ENCODE measurements at places on chromosomes 1 and 21.
A peak's percentile ranks its signal among the peaks of the same experiment; 100 is the strongest.

DNA sequence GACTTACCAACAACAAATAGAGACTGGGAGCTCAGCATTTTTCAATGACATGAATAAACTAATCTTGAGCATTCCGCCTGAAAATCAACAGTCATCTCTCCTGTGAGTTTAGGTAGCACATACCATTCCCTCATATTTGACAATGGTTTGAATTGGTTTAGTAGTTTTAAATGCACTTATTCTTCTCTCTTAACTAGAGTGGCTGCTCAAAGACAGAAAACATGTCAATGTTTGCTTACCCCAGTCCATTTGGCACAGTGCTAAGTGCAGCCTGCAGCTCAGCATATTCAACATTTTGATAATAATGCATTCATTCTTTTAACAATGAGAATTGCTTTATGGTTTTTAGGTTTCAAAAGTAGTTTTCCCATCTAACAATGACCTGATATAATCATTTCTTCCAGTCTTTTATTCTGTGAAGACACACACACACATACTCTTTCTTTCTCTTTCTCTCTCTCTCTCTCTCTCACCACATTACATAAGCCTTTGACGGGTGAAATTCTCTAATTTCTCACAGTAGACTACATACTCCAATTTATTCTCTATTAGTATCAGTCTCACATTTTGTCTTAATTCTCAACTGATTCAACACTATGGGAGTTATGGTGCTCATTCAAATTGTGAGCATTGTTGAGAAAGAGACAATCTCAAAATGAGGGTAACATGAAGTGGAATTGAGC, 432.3 kb downstream of the LRRIQ3 start:
- DNase-seq: no peak

DNA sequence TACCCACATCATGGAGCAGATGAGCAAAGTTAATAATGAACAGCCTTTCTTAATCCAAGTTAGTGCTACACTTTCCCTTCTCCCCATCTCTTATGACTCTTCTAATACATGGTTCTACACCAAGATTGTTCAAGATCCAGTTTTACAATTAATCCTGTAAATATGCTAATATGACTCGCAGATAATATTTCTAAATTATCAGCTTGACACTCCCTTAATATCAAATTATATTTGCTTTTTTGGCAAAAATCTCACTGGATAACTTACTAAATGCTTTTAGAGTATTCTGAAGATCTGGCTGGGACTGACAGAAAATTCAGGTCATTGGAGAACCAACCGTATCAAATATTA, 24.4 kb upstream of the CR1L start:
- DNase-seq: no peak

- DNase-seq: no peak
Observed at GRCh38 chr1:117817629-117818028, 111.8 kb downstream of the GDAP2 start.

DNA sequence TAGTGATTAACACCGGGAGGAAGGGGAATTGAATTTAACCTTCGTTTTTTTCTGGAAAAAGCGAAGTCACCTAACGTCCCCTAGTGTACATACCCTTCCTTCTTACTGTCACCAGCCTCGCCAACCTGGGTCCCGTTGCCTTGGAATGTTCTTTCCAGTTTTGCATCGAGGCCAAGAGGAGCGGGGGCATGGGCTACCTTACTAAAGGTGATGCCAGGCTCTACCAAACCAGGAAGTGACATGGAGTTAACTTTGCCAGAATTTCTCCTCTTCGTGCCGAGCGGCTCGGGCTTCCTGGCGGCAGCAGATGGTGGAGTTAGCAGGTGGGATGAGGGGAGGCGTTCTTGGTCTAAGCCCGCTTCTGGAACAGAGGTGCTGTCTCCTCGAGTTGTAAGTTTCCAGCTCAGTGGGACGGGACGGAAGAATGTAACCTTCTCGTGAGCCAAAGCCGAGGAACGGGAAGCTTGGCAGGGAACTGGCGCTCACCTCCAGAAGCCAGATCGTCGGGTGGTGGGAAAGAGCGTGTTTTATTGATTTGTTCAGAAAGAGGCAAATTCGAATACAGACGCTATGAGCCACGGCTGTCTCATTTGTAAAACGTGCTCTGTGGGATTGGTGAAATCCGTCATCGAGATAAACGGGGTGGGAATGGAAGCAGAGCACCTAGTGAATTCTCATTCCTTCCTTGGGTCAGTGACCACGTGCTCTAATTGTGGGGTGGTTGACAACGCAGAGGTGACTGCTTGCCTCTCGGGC, 486 bp downstream of the NIPAL3 start:
- DNase-seq: peak; percentile 23

DNA sequence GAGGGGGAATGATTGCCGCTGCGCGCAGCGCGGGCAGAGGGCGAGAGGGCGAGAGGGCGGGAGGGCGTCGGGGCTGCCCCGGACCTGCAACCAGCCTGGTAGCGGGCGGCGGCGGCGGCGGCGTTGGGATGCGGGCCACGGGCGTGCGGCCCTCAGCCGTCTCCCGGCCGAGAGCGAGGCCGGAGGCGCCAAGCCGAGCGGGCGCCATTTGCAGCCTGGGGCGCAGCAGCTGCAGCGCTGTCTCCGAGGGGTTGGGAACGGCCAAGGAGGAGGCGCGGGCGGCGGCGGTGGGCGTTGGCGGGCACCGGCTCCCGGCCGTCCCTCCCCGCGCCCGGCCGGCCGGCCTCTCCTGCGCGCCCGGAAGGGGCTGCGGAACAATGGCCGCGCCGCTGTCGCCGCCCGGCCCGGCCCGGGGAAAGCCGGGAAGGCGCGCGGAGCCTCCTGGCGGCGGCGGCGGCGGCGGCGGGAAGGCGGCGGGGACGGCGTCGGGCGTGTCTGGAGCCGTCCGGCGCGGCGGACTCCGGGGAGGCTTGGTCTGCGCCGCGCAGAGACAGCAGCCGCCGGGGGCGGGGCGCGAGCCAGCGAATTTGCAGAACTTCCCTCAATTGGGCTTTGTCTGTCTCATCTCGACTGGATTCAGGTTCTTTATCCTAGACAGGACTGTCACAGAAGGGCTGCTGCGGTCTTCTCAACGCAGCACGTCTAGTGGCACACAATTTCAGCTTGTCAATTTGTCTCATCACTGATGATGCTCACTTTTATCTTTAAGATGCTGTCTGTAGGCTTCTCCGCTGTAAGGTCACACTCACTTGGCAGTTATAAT, 35.7 kb downstream of the ZBTB8B start:
- peak; percentile 64 for DNase-seq

- no peak for DNase-seq
Observed at GRCh38 chr1:2607641-2608091, 21.1 kb downstream of the PRXL2B start.

All from iris pigment epithelial cell (primary cell).